ENCODE measurements at places on chromosomes 11 and 22.

DNA sequence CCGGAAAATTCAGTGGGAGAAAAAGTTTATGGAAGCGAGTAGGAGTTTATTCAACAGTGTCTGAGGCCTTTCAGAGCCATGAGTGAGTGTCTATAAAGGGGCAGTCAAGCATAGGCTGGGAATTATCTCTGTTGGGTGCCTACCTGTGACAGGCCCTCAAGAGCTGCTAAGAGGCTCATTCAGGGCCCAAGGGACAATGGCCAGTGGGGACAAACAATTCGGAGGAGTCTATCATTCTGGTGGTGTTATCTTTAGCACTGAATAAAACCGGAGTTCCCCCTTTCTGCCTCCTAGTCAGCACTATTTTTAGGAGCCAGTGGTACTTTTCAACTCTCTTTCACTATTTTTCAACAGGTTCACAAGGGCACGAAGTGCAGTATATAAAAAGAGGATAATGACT is 89.5 kb upstream of the HTATIP2 start:
- no peak for DNase-seq

DNA sequence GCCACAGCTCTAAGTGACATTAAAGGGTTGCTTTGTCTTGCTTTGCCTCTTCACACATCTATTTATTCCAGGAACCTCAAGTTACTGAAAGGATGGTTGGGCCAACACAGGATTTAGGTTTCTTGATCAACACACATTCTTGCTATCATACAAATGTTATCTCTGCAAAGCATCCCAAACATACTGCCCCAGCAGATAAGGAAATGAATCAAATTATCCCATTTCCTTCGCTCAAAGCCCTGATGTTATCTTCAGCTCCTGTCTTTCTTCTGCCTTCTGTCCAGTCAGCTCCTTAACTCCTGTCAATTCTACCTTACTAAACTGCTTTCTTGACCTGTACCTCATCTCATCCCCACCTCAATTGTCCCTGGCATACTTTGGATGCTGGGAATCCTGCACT is 355.9 kb upstream of the TENM4 start:
- DNase-seq, result no peak

DNA sequence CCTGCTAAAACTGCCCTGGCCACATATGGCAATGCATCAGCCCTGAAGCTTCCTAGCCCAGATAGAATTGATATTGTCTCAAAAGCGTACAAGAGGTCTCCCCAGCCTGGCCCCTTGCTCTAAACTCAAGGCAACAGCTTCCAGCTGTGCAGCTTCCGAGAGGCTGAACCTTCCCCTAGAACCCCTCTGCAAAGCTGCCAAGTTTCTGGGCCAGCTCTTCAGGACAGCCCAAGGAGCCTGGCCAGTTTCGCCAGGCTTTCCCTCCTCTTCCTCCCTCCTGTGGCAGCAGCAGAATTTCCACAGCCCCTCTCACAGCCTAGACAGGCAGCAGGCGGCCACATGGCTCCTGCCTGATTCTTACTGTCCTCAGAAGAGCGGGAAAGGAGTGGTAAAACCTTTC is 34.5 kb downstream of the NUMA1 start:
- DNase-seq, result no peak

- DNase-seq, result no peak
These were observed 15.4 kb downstream of the CAPN5 start for GRCh38 chr11:77081976-77082836.

GRCh38 chr11:123231777-123232176 is 36.7 kb upstream of the CLMP start:
- no peak for DNase-seq

GRCh38 chr22:37225481-37225880 is 13.2 kb upstream of the SSTR3 start:
- DNase-seq, result no peak
